Stimulated activated CD4-positive, alpha-beta T cell treated with anti-CD3 and anti-CD28 coated beads, Interleukin-15, amount 100 ng/mL, for 24 hours (primary cell): ENCODE measurements at places on chromosomes 7 and 10.

- no peak for DNase-seq
Observed at GRCh38 chr10:44043646-44044375, 341.1 kb downstream of the CXCL12 start.

DNA sequence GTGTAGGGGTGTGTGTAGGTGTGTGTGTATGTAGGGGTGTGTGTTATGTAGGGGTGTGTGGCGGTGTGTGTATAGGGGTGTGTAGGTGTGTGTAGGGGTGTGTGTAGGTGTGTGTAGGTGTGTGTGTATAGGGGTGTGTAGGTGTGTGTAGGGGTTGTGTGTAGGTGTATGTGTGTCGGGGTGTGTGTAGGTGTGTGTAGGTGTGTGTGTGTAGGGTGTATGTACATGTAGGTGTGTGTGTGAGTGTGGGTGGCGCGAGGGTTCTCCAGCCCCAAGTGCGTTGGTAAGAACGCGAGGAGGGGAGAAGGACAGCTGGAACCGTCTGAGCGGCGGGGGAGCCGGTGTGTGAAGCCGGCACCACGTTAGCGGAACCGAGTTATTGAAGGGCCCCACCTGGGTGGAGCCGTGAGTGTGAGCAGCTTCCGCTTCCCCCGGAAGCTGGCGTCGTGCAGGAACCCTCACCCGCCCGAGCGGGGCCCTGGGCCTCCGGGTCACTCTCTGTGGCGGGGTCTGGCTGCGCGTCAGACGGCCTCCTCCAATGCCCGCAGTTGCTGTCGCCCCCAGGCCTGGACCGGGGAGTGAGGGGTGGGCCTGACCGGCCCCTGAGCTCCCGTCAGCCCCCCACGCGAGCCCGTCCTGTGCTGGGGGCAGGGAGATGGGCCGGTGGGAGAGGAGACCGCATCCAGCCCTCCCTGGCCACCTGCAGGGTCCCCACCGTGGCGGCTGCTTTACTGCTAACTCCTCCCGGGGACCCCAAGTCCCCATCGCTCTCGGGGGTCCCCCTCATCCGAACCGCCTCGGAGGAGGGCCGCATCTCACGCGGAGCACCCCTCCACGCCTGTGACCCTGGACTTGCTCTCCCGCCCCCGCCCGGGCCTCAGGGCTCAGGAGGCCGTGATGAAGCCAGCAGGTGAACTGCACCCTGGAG, 49.6 kb upstream of the PSMG3 start:
- DNase-seq, result peak; percentile 4

DNA sequence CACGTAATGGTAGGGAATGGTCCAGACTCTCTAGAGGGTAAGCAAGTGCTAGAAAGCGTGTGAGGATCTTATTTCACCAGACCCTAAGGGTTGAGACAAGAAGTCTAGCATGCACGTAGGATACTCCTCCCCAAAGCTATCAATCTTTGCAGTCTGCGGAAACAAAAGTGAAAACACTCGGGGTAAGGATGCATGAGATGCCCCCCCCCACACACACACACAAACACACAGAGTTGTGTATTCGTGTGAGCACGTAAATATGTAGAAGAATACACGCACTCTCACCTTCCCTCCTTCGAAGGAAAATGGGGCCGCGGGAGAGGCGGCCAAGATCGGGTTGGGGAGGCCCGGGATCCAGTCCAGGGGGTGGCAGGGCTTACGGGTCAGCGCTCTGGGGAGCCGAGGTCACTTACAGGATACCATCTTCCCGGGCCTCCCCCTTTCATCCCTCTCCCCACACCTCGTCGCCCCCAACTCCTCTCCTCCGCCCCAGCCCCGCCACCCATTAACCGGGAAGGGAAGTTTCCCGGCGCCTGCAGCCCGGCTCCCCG, 455 bp downstream of the CUL2 start:
- DNase-seq, result no peak

- DNase-seq, result no peak
Observed at GRCh38 chr7:129354428-129355157, 79.6 kb upstream of the STRIP2 start.

GRCh38 chr10:49309691-49310411, 10.9 kb downstream of the C10orf71 start:
- DNase-seq, result peak; percentile 13

GRCh38 chr10:16699435-16700057, 117.7 kb downstream of the RSU1 start:
- DNase-seq, result no peak

GRCh38 chr10:93498166-93498565, 1.8 kb downstream of the CEP55 start:
- peak; percentile 26 for DNase-seq

- DNase-seq, result no peak
Observed at GRCh38 chr7:106820321-106821217, 44.5 kb upstream of the PIK3CG start.

- DNase-seq, result no peak
Observed at GRCh38 chr7:134512271-134512670, 15.1 kb upstream of the AKR1B10 start.

DNA sequence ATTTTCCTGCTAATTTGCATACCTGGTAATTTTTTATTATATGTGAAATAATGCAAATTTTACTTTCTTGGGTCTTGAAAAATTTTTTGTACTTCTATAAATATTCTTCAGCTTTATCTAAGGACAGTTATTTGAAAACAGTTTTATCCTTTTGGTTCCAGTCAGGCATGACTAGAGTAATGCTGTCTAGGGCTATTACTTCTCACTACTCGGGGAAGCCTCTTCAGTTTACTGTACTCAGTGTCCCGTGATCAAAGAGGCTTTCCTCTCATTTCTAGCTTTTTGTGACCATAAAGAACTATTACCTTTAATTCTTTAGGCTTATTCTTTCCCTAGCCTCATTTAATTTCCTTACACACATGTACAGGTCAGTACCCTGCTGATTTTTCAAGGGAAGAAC, 153.8 kb upstream of the HDAC9 start:
- DNase-seq, result no peak

DNA sequence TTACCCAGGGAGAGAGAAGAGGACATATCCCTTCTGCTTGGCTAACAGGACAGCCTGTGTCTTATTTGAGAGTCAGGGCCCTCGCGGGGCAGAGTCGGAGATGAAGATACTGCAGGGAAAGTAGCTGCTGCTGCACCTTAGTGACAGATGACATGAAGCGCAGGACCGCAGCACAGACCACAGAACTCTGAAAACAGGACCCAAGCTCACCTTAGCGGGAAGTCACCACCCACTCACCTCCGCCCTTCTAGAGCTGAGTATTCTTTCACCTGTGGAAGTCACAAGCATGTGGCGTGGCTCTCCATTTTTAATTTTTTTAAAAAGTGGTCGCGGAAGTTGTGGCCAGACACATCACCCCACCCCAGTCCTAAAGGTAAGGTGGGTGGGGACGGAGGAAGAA, 191.4 kb downstream of the FAM107B start:
- DNase-seq, result peak; percentile 85

DNA sequence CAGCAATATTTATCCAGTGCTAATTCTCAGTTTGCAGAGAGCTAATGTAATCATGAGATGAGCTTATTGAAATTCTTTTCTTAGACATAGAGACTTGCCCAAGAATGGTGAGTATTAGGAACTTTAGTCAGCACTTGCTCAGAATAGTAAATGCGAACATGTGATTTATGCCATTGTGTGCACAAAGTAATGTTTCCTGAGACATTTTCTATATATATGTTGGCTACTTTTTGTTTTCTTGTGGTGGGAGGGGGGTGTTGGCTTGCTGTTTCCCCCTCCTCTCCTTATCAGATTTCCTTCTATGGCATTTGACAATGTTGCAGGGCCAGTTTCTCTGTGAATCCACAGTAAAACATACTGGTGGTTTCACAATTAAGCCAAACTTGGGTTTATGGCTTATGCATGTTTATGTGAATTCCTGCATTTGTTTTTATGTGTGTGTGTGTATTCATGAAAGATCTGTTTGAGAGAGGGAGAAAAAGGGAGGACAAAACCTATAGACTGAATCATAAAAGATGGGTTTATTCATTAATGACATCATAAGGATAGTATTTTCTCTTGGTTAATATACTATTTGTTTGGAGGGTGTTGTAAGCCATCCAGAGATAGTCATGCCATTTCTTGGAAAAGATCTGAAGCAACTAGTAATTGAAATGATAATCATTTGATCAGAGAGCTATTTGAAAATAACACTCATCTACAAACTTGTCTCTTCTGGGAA, 36.3 kb downstream of the ARID5B start:
- DNase-seq, result no peak

GRCh38 chr7:961546-962400, 7.3 kb upstream of the ADAP1 start:
- DNase-seq, result no peak

GRCh38 chr10:102801978-102802377, 35.2 kb downstream of the CYP17A1 start:
- DNase-seq, result no peak
